Activated T-helper 1 cell treated with anti-CD3 and anti-CD28 coated beads, Interleukin-2, amount 50 U/mL, for 16 hours (primary cell): ENCODE measurements at places on chromosomes 11 and 22.

DNA sequence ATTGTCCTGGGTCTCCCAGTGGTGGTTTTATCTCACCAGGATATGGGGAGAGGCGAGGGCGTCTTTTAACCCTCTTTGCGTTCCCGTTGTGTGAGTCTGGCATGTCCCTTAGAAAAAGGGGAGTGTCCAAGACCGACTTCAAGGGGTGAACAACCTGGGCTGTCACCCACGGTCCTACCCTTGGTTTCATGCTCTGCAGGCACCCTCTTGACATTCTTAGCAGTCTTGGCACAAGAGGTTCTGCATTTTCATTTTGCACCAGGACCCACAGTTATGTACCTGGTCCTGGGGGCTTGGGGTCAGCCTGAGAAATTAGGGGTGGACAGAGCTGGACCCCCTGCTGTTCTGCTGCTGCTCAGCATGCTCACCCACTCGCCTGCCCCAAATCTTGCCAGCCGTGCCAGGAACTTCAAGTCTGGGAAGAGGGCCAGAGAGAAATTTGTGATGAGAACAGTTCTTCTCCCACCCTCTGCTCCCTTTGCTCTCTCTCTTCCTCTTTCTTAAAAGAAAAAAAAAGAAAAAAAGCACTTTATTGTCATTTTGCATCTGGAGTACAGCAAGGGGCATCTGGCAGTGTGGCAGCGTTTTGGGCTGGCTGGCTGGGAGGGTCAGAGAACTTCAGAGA is 471.2 kb downstream of the MIAT start:
- no peak for DNase-seq

- DNase-seq: no peak
These were observed 16.5 kb upstream of the DGCR8 start for GRCh38 chr22:20063271-20064139.

GRCh38 chr11:211741-212140 is 4.2 kb downstream of the RIC8A start:
- DNase-seq: no peak

DNA sequence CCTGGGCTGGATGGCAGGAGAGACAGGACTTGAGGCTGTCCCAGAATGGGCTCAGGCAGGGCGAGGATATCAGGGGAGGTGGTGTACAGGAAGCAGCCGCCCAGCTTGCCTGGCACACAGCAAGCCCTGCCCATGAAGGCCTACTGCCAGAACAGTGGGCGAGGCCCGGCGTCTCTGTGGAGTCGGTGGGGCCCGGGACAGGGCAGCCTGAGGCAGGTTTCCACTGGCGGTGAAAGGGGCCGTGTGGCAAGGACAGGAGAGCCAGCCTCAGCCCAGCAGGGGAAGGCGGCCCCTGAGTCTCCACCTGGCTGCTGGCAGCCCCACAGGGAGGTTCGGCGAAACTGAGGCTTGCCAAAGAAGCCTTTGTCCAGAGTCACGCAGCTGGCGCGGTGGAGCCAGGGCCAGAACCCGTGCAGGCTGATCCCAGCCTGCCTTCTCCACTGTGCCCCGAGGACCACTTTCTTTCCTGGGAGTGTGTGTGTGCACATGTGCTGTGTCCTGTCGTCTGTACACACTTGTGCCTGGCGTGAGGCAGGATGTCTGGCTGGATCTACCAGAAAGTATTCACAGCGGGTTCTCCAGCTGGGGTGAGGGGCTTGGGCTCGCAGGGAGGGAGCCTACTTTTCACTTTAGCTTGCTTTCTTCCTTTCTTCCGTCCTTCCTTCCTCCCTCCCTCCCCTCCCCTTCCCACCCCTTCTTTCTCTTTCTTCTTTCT is 1.2 kb downstream of the TSPO start:
- peak; percentile 42 for DNase-seq

DNA sequence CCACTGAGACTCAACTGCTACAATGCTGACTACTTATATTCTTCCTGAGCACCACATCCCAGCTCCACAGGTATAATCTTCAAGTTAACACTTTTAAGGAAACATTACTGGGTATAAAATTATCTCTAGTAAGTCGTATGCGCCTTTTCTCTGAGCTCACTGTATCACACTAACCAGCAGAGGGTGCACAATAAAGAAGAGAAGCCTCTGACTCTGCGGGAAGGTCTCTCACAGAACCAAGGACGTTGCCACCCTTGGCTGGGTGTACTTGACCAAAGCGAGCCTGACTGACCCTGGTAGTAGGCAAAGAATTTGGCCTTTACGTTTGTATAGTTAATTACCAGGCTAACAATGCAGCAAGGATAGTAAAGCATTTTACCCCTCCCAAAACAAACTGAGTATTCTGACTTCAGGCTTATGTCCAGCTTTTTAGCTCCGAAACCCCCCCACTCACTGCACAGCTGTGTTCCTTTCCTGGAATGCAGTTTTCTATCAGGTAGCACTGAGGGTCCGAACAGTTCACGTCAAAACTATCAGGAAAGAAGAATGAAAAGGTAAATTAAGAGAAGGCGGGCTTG is at the start of gene BTBD18:
Gene BTBD18, minus strand, starts transcription at position 144 of the 578 bp plus-strand sequence. CDS start 631 bp downstream, outside the sequence.
- DNase-seq: no peak

DNA sequence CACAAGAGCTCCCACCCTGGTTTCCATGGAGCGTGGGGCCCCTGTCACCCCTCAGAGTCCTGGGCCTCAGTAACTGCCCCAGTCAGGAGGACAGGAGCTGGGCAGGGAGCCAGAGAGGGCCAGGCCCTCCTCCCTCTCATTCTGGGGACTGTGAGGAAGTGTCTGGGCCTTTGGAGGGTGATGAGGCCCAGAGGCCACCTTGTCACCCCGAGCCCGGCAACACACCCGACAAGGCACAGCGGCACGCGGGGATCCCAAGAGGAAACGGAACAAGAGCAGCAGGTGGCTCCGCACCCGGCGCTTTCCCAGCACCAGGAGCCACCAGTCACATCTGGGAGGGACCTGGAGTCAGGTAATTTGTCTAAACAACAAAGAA is 72.1 kb downstream of the CELSR1 start:
- DNase-seq: no peak
